ENCODE measurements at places on chromosomes 6 and 20.

GRCh38 chr6:79832723-79833122 is 114.6 kb downstream of the ELOVL4 start:
- DNase-seq: no peak

- no peak for DNase-seq
These were observed 61.8 kb downstream of the MLIP start for GRCh38 chr6:54173089-54173488.

DNA sequence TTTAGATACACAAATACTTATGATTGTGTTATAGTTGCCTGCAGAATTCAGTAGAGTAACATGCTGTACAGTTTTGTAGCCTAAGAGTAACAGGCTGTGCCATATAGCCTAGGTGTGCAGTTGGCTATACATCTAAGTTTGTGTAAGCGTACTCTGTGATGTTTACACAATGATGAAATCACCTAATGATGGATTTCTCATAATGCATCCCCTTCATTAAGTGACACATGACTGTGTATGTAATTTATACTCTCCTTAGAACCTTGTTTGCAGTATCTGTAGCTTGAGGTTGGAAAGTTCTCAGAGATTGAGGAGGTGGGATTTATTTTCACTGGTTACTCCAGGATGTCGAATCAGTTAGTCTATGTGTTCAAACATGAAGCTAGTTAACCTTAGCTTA is 67.0 kb upstream of the TMEM30A start:
- DNase-seq: no peak

- DNase-seq: no peak
These were observed 203.5 kb downstream of the UTRN start for GRCh38 chr6:144488590-144488989.

Measured in stimulated activated CD8-positive, alpha-beta memory T cell treated with anti-CD3 and anti-CD28 coated beads, Interleukin-4, amount 100 ng/mL, for 4 hours (primary cell).